NT2/D1 (cell line): ENCODE measurements at places on chromosomes 1 and 21.

- no peak for DNase-seq
Observed at GRCh38 chr1:48182439-48182838, 40.1 kb upstream of the SLC5A9 start.

- no peak for DNase-seq
Observed at GRCh38 chr1:65319754-65320153, 10.4 kb downstream of the DNAJC6 start.

GRCh38 chr1:208303743-208304712, 59.8 kb upstream of the PLXNA2 start:
- no peak for DNase-seq

DNA sequence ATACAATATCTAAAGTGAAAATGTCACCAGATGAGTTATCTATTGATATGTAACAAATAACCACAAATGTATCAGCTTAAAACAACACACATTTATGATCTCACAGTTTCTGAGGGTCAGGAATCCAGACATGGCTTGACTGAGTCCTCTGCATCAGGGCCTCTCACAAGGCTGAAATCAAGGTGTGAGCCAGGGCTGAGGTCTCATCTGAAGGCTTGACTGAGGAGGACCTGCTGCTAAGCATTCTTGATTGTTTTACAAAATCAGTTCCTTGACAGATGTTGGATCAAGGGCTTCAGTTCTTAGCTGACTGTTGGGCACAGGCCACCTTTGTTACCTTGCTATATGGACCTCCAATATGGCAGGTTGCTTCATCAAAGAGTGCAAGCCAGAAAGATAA, 483.7 kb downstream of the CAMTA1 start:
- no peak for DNase-seq

DNA sequence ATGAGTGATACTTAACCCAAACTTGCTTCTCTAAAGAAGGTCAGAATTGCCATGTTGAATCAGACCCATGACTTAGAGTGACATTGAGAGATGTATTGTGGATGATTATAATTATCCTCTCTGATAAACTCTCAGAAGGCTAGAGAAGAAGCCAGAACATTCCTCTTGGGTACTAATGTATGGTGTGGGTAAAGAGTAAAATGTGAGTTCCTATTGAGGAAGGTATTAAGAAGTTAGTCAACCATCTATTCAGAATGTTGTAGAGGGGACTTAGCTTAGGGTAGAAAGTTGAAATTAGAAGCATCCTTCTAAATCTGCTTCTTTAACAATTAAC, 7.3 kb downstream of the GMEB1 start:
- no peak for DNase-seq

DNA sequence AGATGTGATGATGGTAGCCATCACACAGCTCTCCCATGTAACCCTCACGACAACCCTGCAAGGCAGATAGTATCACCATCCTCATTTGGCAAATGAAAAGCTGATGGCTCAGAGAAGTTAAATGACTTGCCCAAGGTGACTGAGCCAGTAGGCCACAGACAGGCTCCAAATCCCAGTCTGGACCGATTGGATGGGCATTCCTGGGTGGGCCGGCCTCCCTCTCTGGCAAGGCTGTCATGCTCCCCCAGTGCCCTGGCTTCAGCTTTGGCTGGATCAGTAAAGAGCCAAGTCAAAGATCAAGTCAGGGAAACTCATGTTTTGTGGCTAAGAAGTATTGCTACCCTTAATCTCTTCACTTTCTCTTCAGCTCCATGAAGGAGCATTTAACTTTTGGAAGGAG, 41.2 kb downstream of the CDCP2 start:
- DNase-seq = no peak

- DNase-seq = no peak
Observed at GRCh38 chr1:1616838-1617237, 1.5 kb downstream of the MIB2 start.

DNA sequence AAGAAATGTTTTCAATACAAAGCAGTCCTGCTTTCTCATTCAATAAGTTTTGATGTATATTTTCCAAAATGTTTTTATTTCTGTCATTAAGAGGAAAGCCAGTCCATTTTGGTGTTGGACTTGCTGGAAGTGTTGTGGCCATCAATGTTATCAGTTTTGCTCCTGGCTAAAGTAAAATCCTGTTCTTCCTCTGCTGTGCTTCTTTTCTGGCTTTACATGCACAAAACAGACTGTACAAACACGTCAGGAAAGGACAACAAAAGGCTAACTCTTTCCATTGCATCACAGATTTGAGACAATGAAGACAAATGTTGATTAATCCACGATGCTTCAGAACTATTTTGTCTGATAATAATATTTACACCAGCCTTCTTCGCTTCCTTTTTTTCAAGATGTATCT, 735.4 kb downstream of the LTN1 start:
- DNase-seq = no peak

DNA sequence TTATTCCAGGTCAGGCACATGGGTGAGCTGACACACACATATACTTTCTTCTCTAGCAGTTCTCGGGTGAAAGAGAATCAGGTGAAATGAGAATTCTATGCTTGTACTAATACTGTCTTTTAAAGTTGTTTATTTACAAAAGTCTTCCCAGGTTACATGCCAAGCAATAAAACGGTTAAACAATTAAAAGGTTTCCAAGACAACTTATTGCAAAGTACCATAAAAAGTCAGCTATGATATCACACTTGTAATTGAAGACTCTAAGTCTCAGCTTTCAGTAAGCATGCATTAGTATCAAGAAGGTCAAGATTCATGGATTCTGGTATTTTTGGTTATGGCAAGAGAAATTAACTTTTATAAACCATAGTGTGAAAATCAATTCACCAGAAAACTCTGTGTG, 171.4 kb downstream of the PDE4B start:
- no peak for DNase-seq

DNA sequence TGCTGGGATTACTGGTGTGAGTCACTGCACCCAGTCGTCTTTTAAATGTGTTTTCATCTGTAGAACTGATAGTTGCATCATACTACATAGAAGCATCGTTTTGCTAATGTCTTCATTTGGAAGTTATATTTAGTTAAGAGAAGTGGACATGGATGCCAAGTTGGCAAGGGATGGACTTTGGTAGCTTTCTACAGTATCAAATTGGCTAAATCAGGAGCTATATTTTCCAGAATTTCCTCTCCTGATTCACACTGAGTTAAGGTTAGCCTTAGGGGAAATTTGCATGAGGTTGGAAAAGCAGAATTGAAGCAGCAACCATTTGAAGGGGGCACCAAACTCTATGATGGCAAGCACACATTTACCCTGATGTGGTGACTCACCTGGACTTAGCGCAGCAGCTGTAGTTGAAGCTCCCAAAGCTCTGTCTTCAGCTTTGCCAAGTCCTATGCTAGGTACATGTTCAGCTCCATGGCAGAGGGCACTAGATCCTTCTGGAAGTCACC, 43.9 kb downstream of the DUSP10 start:
- no peak for DNase-seq

DNA sequence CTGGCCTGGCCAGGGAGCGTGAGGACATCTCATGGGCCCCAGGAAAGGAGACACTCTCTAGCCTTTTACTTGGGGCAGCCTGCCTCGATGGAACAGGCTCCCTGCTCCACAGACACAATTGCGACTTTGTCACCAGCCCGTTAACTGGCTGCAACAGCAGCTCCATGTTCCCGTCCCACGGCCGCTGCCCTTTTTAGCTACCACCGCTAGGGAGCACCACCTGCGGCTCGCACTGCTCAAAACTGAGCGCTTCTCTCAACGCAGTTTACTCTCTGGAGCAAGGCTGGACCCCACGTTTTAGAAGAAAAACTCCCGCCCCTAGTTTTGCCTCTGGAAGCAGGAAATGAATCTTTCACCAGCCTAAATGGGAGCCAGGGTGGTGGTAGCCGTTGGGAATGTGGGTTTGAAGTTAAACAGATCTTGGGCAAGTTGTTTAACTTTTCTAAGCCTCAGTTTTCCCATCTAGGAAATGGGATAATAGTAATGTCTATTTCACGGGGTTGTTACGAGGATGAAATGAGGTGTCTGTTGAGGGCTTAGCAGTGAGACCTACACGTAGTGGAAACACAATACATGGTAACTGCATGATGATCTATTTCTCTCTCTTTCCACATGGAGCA, 3.5 kb upstream of the LRRC38 start:
- DNase-seq = no peak

GRCh38 chr1:172662464-172663109, 3.7 kb downstream of the FASLG start:
- DNase-seq = no peak

GRCh38 chr1:159958719-159959380, 4.8 kb upstream of the SLAMF9 start:
- no peak for DNase-seq

- no peak for DNase-seq
Observed at GRCh38 chr1:177106614-177107365, 57.7 kb downstream of the ASTN1 start.

DNA sequence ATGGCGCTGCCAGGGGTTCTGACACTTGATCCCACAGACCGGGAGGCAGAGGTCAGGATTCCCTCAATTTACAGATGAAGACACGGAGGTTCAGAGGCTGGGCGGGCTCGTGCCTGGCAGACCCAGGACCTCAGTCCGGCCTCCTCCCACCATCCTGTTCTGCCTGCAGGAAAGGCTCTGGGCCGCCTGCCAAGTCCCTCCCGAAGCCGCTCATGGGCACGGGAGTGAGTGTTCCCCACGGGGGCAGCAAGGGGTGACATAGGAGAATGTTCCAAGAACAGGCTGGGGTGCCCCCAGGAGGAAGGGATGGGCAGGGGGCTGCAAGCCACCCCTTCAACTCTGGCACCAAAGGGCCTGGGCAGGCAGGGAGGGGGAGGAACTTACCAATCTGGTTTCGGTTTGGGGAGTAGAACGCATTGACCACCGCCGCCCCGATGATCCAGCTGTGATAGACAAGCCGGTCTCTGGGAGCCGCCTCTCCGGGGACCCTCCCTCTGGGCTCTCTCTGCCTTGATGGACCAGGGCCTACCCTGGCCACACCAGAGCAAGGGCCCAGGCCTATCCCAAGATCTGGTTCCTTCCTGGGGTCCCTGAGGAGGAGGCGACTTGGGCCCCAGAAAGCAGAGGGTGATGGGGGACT, 7.5 kb downstream of the PRXL2B start:
- no peak for DNase-seq

DNA sequence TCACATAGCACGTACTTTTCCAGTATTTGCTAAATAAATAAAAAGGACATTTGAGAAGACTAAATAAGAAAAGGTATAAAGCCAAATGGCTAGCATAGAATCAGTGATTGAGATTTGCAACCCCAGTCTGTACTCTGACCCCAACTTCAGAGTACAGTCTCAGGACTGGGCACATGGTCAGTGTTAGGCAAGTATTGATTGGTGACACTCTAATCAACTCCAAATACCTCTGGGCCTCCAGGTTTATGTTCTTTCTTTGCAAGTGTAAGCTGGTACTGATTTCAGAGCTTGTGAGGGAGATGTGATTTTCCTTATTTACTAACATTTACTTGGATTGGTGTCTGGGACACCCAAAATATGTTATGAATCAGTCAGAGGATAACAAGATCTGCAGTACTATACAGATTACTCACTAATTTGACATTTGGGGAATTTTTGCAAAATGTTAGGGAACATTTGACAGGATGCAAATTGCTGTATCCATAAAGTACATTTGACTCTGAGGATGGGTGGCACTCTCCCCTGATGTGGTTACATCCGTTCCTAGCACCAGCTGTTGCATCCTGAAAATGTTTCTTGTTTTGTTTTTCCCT, 34.2 kb downstream of the LMO4 start:
- no peak for DNase-seq

DNA sequence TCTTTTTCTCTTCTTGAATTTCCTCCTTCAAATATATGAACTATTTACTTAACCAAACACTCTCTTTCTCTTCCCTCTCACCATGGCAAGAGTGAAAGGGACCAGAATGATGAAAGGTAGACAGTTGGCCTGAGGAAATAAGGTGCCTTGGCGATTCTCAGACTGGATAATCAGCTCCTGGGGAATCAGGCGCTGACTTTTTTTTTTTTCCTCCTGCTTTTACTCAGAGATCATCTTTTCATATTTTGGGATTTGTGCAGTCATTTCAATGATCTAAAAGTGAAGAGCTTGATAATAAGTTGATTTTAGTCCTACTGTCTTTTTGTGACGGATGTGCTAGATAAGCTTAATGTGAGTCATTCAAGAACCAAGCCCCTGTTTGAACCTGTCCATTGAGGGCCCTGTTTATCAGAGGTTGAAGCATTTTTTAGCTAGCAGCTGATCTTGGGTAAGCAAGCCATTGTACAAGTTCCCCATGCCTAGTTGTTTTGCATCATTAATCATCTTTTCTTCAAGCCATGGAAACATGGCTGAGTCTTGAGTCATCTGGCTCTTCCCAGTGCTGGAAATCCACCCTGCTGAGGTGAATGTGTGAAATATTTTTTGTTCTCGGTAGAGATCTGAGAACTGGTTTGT, 40.8 kb downstream of the ITSN1 start:
- peak; percentile 38 for DNase-seq

DNA sequence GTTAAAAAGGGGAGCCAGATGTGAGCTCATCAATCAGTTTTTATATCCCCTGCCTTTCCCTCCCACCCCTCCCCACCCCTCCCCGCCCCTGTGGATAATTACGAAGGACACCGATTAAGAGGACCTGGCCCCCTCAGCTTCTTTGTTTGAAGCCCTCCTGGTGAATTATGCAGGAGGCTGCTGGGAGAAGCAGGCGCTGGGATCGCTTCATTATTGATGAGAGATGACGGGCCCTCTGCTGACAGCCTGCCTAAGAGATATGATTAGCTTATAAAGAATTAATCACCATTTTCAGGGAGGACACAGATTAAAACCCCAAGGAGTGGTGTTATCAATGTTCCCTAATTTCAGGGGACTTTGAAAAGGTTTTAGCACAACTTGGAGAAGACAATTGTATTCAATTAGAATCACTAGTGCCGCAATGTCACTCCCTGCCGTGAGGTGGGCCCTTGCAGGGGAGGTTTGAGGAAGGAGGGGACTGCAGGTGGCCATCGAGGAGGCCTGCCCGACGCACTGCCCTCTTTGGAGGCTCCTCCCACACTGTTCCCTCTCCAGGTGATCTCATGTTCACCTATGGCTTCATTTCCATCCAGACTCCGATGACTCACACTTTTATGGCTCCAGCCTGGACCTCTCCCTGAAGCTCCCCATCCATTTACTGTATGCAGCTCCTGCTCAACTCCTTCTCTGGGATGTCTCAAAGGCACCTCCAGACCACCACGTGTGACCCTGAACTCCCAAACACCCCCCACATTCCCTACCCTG, 67.0 kb upstream of the KLHDC7A start:
- no peak for DNase-seq

DNA sequence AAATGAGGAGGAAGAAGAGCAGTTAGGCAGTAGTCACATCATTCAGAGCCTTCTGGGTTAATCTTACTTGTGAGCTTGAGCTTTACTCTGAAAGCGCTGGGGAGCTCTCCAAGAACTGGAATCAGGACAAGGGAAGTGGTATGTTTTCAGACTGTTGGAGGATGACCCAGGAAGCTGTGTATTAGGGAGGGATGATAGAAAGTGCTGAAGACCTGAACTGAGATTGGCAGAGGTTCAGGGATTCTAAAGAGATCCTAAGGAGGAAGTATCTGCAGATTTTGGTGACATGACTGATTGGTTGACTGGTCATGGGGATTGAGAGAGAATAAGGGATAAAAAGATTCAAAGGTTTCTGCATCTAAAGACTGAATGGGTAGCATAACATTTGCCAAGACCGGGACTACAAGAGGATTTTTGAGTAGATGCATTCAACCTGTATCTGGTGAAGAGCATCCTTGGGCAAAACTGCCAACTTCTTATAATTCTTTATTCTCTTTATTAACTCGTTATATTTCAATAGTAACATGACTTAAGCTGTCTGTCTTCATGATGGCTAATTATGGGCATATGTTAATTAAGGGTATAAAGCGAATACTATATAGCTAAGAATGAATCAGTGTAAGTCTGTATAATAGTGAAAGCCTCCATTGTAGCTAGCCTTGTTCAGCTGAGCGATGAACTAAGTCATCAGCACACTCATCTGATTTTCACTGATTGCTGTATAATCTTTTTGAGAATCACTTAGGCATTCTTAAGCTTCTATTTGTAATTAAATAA, 41.8 kb downstream of the XCL1 start:
- DNase-seq = no peak
